ENCODE measurements at places on chromosomes 2 and 18.

- no peak for DNase-seq
Measured at GRCh38 chr2:52498077-52498750, 1269.4 kb upstream of the CHAC2 start.

GRCh38 chr2:63587814-63588384, 378 bp downstream of the WDPCP start:
- DNase-seq: no peak

- no peak for DNase-seq
Measured at GRCh38 chr2:31317396-31317795, 83.4 kb downstream of the EHD3 start.

DNA sequence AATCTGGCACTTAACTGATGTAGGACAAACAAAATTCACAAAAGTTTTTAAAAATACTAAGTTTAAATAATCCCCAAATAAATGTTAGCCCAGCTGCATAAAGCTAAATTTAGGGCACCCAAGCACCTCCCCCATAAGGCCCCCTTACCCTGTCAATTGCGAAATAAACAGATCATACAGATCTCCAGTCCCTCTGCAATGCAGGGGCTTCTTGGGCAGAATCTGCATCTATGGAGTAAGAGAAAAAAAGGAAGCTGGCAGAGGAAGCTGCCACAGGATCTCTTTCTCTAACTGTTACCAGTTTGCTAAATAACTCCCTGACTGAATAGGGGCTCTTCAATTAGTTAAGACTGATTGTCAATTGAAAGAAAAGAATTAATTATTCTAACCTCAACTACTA, 117.7 kb downstream of the MEMO1 start:
- DNase-seq: no peak

- DNase-seq: no peak
Measured at GRCh38 chr2:237731663-237732062, 66.9 kb upstream of the RBM44 start.

- DNase-seq: no peak
Measured at GRCh38 chr2:43513216-43513615, 82.6 kb downstream of the THADA start.

GRCh38 chr2:65663831-65664407, 231.5 kb upstream of the SPRED2 start:
- DNase-seq: no peak

GRCh38 chr2:2942225-2942624, 435.4 kb downstream of the EIPR1 start:
- DNase-seq: no peak

DNA sequence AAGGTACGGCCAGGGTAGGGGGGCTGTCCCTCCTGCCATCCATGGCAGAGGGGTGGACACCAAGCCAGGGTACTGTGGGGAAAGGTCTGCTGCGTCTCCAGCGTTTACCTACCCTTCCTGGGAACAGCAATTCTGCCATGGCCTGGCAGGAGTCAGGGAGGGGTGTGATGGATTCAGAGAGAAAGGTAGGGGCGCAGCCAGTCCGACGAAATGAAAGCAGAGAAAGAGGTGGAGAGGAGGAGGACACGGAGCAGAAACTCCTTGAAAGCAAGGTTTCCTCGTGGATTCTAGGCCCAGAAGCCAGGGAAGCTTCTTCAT, 182.9 kb downstream of the ZFP36L2 start:
- DNase-seq: no peak
